NCI-H2081 (cell line): ENCODE measurements at places on chromosomes 2 and 18.

- no peak for DNase-seq
These were observed 291.1 kb downstream of the SLC8A1 start for GRCh38 chr2:40160751-40161218.

- no peak for DNase-seq
These were observed 254.6 kb upstream of the RND3 start for GRCh38 chr2:150742094-150742493.

GRCh38 chr2:122627388-122627787, 871.9 kb downstream of the TSN start:
- no peak for DNase-seq

- no peak for DNase-seq
These were observed 45.6 kb downstream of the ATOH8 start for GRCh38 chr2:85799215-85799956.

GRCh38 chr2:73177645-73178255, 24.6 kb upstream of the NOTO start:
- DNase-seq: no peak

GRCh38 chr2:69017080-69017479, 4.1 kb downstream of the ANTXR1 start:
- DNase-seq: no peak

DNA sequence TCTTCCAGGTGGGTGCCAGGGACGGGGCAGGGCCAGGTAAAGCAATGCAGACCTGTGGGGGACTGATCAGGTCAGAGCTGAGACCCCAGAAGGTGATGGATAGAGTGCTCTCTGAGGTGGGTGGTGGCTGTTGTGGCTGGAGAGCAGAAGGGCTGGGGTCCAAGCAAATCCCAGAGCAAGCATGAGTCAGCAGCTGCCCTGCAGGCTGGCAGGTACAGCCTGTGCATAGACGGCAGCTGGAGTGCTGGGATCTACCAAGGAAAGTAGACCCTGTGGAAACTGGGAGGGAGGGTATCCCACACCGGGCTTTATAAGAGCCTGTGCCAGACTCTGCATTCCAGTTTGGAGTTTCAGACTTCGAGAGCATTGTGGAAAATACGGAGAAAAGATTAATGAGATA, 663 bp downstream of the TRIM54 start:
- DNase-seq: no peak
